Frontal cortex (tissue), 4 donors: ENCODE measurements at places on chromosomes 5 and 9.

- no peak for DNase-seq
Observed at GRCh38 chr9:136062657-136063439, 32.2 kb downstream of the NACC2 start.

- no peak for DNase-seq
Observed at GRCh38 chr9:83445703-83446265, 92.4 kb downstream of the FRMD3 start.

GRCh38 chr5:63155310-63155631, 576.7 kb downstream of the LRRC70 start:
- no peak for DNase-seq

DNA sequence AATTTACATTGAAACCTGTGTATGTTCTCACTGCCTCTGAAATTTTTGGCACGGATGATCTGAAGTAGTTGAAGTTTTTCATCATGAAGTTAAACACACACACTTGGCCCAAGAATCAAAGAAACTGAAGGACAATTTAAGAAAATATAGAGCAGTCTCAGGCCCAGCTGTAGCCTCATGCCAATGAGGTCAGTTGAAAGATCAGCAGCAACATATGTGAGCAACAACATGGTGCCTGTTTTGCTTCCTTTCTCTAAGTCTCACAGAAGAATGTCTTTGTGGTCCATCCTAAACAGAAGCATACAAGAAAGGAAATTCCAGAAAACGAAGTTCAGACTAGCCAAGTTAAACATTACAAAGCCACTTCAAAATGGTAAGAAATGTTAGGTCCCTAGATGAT, 1737.2 kb downstream of the MAT2B start:
- no peak for DNase-seq

DNA sequence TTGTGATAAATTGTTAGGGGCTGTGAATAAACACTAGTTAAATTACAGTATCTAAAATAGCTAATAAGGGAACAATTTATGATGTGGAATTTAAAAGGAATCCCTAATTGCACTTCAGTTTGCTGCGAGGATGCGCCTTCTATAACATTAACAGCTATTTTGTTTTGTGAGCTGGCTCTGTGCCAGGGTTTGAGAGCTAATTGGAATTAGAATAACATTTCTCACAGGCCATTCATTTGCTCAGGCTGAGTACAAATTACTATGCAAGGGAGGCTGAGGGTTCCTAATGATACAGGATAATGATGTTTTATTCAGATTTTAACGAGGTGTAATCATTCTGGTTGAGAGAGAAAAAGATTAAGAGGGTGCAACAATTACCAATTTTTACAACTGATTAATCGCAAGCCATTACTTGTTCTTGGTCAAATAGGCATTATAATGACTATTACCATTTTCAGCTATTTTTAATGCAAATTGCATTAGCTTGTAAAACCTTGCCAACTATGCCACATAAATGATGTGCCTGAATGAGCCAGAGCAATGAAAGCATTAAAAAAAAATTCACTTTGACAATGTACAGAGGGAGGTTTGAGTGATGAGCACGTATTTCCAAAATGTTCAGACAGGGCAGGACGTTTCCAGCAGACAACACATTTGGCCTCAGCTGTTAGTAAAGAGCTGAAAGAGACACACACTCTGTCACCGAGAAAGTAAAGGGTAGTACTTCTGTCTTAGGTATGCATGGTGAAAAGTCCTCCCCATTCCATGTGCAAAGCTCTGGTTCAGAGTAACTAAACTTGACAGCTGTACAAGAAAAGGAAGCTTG, 576.5 kb downstream of the TLE1 start:
- no peak for DNase-seq

- no peak for DNase-seq
Observed at GRCh38 chr9:7861086-7861485, 61.5 kb upstream of the DMAC1 start.

DNA sequence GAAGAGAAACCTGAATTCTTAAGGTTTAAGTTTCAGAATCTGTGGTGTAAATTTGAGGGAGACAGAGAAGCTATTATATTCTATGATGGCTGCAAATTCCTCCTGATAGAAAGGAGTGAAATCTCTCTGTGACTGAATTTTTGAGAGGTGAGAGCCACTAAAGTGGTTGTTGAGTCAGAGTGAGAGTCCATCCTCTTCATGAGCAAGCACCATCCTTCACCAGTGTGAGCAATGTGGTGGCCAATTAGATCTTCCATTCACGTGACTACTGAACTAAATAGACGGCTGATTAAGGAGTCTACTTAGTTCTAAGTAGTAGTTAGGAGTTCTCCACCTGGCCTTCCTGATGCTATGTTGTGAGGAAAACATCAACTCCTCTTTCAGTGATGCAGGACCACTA, 147.8 kb upstream of the CCNH start:
- DNase-seq = no peak

DNA sequence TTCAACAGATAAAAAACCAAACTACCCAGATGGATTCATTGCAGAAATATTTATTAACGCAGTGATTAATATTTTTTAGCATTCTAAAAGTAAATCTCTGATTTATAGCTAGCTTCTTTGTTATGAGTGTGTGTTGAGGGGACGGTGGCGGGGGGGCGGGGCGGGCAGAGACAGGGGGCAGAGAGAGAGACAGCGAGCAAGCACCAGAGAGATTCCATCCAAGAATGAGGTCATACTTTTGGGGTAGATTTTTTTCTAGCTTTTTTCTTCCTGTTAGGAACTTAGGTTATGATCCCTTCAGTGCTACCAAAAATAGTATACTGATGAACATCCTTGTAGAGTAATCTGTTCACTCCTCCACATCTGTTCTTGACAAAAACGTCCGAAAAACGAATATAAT, 500 bp upstream of the ZNF883 start:
- no peak for DNase-seq

- no peak for DNase-seq
Observed at GRCh38 chr9:135606885-135607259, 32.5 kb downstream of the GLT6D1 start.

DNA sequence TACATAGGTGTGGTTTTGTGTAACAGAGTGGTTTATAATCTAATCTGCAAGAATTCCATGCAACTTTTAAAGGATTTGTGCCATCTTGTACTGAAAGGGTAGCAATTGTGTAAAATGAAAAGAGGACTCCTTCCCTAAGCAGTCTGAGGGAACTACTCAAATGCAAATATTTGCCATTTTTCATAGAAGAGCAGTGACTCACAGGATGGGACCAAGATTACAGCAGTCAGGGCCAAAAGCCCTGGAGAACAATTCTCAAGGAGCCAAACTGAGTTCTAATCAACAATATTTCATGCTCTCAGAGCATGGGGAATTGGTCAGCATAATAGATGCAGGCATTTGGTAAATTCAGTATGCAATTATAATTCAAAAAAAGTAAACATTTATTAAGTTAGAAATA, 495.8 kb downstream of the CHSY3 start:
- no peak for DNase-seq

GRCh38 chr9:136511670-136512592, 29.1 kb upstream of the SEC16A start:
- peak; percentile 95 for DNase-seq

DNA sequence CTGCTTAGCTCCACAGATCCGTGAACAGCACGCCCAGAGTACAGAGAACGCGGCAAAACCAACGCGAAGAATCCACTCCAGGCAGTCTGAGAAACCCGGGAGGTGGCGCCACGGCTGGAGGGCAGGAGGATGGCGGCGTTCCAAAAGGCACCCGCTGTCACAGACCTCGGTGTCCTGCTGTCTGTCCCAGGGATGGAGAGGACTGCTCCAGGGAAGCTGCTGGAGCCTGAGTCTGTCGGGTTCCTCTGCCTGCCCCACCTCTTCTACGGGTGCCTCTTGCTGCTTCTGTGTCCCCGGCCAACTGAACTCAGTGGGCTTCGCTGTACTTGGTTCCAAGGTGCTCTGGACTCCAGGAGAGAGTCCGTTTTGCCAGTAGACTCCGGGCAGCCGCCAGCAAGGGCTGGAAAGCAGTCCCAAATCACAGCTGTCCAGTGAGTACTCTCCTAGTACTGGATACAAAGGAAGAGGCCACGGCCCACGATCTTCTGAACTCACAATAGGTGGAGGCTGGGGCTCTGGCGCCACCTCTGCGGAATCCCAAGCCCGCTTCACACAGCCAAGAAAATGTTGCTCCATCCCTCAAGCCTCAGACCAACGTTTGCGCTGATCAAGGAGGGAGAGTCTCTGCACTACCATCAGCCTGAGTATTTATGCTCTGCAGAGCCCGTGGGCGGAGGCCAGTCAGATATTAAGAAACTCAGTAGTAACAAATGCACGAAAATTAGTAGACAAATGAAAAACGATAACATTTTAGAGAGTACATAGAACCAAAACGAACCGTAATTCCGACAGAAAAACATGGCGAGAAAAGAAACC, 440 bp downstream of the ANXA2R start:
- no peak for DNase-seq

DNA sequence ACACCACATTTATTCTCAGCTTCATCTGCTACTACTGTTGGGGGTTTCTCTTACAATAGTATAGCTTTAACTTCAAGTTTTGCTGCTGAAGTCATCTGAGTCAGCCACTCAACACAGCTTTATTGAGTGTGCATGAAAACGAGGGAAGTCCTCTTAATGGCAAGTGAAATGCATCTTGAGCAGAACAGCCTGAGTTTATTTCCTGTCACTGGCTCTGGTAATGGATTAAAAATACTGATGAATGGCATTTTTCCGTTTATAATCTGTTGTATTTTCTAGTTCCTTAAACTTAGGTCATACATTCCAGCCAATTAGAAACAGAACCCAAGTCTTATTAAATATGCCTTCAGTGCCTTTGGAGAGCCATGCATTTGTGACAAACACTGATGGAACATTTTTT, 238.6 kb downstream of the SLF1 start:
- no peak for DNase-seq

DNA sequence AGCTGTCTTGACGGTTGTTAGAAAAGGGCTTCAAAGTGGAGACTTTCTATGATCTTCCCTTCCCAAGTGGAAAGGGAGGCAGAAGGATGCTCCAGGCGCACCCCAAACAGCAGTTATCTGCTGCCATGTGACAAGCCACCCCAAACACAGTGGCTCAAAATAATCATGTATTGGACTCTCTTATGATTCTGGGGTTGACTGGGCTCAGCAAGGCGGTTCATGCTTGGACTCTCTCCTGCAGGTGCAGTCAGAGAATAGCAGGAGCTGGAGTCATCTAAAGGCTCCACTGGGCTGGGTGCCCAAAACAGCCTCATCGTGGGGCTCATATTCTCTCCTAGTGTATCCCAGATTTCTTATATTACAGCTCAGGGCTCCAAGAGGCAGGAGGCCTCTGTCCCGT, 177.6 kb upstream of the IER5L start:
- no peak for DNase-seq

DNA sequence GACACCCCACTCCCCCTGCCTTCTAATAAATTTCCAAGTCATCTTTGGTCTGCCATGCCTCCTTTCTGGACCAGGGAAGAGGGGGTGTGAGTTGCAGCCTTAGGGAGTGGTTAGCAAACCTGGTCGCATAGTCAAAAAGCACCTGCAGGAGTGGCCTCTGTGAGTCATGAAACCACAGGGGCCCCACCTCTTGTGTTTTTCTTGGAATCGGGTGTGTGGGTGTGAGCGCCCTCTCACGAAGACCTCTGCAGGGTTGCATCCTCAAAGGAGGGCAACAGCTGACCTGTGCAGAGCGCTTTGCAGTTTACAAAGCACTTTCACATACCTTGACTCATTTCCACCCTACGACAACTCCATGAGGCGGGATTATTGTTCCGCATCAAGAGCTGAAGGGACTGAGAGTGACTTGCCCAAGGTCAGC, 36.8 kb upstream of the TEX48 start:
- no peak for DNase-seq

- no peak for DNase-seq
Observed at GRCh38 chr5:143235423-143235822, 168.1 kb downstream of the NR3C1 start.

- no peak for DNase-seq
Observed at GRCh38 chr5:156706631-156707030, 143.5 kb upstream of the PPP1R2B start.

DNA sequence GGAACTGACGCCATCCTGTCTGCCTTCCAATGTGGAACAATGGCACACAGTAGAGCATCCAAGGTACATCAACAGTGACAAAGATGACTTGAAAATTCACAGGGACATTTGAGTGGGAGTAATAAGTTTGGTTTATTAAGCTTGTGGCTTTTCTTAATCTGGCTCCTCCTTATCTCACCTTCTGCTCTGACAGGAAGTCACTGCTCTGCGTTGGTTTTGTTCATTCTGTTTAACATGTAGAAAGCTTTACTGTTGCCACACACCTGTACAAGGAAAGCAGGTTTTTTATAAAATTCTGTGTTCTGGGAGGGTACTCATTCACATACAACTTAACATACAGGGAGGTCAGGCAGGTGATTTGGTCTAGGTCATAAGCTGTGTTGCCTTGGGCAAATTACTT, 1.6 kb upstream of the GZMK start:
- DNase-seq = no peak

GRCh38 chr5:18749763-18750162, 1115.5 kb downstream of the TAF11L14 start:
- no peak for DNase-seq

DNA sequence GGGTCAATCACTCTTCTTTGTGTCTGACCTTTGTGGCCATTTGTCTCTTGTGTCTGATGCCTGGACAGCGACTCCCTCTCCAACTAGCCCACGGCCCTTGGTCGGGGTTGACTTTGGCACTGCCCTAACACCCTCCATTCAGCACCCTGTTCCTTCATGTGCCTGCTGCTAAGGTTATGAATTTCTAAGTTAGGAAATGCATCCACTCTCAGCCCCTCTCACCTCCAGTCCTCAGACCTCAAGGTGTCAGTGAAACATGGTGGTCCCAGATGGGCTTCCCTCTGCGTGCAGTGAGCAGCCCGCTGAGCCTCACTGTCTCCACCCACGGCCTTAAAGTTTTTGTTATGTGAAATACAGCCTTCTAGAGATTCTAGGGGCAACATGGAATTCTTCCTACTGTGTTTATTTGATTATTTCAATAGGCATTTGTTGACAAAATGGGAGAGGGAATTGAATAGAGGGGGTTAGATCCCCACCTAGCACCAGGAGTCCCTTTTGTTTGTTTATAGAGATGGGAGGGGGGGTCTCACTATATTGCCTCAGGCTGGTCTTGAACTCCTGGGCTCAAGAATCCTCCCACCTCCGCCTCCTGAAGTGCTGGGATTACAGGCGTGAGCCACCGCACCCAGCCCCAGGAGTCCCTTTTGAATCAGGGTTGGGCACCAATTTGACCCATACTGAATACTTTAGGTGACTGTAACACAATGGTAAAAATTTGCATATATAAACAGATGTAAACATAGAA, 1.6 kb upstream of the GLIPR2 start:
- no peak for DNase-seq
